D341Med (cell line): ENCODE measurements at places on chromosomes 6 and 20.

DNA sequence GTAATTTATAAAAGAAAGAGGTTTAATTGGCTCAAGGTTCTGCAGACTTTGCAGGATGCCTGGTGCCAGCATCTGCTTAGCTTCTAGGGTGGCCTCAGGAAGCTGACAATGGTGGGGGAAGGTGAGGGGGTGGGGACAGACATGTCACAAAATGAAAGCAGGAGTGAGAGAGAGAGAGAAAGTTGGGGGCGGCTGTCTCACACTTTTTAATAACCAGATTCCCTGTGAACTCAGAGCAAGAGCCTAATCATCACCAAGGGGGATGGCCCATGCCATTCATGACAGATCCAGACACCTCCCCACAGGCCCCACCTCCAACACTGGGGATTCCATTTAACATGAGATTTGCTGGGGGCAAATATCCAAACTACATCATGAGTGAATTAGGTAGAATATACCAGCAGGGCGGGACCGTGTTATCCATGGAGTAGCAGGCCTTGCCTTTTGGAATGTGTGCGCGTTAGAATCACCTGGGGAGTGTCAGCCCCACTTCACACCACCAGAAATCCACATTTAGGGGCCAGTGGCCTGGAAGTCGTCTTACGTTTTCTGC lies 258.8 kb downstream of the CDH4 start:
- DNase-seq: no peak

DNA sequence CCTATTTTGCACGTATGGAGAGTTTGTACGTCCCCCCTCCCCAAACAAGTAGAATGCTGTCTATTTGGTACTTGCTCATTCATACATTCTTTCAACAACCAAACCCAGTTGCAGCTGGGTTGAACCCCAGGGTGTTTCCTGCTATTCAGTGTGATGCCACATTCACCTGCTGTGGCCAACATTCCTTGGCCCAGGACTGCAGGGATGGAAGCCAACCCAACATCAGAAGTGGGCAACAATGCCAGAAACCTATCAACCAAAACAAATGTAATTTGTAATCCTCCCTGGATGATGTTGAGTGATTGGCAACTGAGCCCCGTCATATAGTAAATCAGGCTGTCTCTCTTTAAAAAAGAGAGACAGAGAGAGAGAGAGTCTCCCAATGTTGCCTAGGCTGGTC lies 8.9 kb downstream of the NT5E start:
- no peak for DNase-seq

GRCh38 chr6:116451916-116452315 lies 9.3 kb upstream of the CALHM6 start:
- DNase-seq: no peak

- no peak for DNase-seq
Measured at GRCh38 chr6:16078064-16078463, 50.8 kb upstream of the MYLIP start.

- DNase-seq: no peak
Measured at GRCh38 chr6:159479146-159479545, 213.9 kb downstream of the SOD2 start.

DNA sequence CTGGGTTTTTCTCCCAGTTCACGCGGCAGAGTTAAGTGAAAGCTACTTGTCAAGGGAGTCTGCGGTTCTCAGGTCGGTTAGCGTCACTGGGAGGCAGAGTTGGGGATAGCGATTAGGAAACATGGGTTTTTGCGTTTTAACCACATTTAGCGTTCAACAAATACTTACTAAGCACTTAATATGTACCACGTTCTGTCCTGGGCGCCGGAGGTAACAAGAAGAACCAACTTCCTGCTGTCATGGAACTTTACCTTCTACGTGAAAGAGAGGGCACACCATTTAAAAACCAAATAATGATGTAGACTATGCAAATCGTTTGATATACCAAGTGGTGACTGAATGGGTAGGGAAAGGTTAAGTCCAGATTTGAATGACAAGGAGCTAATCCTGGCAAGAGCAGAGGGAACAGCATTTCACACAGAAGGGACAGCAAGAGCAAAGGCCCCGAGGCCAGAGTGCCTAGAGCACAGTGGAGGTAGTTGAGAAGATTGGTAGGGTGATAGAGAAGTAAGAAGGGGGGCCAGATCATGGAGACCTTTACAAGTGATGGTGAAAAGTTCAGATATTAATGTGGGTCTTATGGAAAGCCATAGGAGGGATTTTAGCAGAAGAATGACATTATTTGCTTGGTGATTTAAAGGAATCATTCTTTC lies 744 bp downstream of the RIOK1 start:
- no peak for DNase-seq

GRCh38 chr6:10658910-10659698 lies 35.3 kb downstream of the C6orf52 start:
- no peak for DNase-seq

GRCh38 chr6:124977067-124977908 lies 15.1 kb downstream of the RNF217 start:
- no peak for DNase-seq

- DNase-seq: peak; percentile 58
Measured at GRCh38 chr6:27617046-27617687, 144.3 kb upstream of the ZNF184 start.

DNA sequence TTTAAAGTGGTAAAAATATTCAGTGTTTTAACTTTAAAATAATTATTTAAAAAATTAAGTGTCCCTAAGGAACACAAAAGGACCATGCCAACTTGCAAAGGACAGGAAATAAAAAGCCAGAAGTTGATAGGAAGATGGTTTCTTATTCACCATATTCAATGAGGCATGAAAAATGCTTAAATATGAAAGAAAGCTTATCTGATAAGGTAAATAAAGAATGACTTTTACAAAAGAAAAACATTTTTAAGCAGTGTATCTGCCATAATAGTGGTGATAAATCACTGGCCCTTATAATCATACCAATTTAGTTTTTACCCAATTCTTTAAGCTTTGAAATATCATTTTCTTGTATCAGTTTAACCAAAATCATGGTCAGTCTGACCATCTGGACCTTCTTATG lies 33.5 kb upstream of the POPDC3 start:
- DNase-seq: no peak

DNA sequence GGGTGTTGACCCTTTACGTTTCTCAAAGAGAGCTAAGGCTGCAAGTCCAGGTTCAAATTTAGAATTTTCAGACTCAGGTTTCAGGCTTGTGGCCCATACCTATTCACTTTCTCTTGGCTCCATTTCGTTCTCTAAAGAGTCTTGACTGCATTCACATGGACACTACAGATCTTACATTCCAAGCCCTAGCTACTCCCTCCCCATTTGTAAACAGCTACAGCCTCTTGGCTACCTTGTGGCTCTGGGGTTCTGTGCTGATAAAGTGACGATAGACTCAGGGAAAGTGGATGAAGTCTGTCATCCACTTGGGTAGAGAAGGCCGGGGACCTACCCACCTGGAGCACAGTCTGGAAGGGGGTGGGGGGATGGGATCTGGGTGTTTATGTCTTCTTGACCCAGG lies 503.3 kb downstream of the LMBRD1 start:
- no peak for DNase-seq

- DNase-seq: peak; percentile 49
Measured at GRCh38 chr20:9068233-9068801, 570 bp upstream of the PLCB4 start.

- DNase-seq: no peak
Measured at GRCh38 chr6:783966-784735, 91.2 kb upstream of the EXOC2 start.

DNA sequence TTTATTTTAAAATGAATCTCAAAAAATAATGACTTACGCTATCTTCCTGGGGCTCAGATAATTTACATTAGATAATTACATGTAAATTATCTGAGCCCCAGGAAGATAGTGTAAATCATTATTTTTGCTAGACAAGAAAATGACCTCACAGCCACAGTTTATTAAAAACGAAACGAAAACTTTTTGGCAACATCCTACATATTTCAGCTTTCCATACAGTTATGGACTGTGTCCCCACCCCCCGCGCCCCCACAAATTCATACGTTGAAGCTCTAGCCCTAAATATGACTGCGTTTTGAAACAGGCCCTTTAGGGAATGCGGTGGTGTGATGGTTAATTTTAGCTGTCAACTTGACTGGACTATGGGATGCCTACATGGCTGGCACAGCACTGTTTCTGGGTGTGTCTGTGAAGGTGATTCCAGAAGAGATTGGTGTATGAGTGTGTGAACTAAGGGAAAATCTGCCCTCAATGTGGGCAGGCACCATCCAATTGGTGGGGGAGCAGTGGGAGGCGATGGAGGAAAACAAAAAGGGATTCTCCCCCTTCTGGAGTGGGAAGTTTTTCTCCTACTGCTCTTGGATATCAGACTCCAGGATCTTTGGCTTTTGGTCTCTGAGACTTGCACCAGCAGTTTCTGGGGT lies 52.6 kb downstream of the TRPC4AP start:
- DNase-seq: no peak
